ENCODE measurements at places on chromosomes 7 and 10.

- DNase-seq, result no peak
Observed at GRCh38 chr7:157737151-157738065, 400.6 kb downstream of the DNAJB6 start.

DNA sequence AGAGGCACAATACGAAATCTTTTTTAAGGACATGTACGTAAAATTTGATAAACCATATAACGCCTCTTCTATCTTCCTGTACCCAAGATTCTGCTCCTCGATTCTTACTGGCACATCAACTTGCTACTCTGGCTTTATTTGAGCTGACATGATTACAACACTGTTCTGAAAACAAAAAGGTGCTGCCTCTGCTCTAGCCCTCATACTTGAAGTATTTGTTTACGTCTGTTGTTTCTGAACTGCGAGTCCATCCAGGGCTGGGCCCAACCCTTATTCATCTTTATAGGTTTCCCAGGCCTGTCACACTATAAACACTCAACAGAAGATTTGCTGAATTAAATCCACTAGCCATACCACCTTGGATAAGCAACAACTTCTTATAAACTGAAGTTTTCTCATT lies 96.2 kb upstream of the SVIL start:
- no peak for DNase-seq

GRCh38 chr10:11319990-11320602 lies 291.4 kb downstream of the USP6NL start:
- no peak for DNase-seq

GRCh38 chr10:125684581-125684980 lies 1.6 kb upstream of the TEX36 start:
- no peak for DNase-seq

- DNase-seq, result no peak
Observed at GRCh38 chr7:137961200-137962177, 40.4 kb downstream of the CREB3L2 start.

DNA sequence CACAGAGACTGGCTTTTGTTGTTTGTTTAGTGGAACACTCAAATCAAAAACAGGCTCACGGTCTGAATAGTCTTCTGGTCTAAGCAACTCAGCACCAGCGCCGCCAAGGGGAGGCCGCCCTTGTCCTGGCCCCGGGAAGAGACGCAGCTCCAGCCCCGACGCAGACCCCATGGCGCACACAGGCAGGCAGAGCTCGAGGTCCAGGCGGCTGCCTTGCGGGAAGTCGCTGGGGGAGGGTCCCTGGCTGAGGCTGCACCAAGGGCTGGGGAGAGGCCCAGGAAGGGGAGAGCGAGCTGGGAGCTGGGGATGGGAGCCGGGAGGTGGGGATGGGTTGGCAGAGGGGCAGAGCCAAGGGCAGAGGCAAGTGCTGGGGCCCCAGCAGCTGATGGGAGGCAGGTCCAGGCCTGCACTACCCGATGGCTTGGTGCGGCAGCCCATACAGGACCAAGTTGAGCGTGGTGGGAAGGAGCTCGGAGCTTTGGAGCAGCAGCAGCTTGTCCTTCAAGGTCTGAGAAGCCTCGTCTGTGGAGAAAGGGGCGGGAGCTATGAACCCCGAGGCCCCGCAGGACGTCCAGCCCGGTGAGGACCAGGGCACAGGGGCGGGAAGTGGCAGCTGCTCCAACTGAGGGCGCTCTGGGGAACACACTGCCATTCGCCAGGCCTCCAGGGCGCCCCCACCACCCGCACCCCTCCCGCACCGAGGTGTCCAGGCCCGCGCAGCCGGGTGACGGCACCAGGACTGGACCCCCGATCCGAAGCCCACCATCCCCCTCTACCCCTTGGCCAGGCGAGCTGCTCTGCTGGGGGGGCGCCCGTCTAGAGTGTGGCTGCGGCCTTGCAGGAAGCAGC lies 22.7 kb upstream of the NKX6-2 start:
- no peak for DNase-seq

- peak; percentile 38 for DNase-seq
Observed at GRCh38 chr7:155198901-155199845, 98.5 kb upstream of the INSIG1 start.

GRCh38 chr7:157444843-157445135 lies 108.0 kb downstream of the DNAJB6 start:
- no peak for DNase-seq

- DNase-seq, result no peak
Observed at GRCh38 chr7:151679071-151679708, 159.5 kb upstream of the RHEB start.

- no peak for DNase-seq
Observed at GRCh38 chr10:98429320-98430072, 14.5 kb upstream of the PYROXD2 start.

DNA sequence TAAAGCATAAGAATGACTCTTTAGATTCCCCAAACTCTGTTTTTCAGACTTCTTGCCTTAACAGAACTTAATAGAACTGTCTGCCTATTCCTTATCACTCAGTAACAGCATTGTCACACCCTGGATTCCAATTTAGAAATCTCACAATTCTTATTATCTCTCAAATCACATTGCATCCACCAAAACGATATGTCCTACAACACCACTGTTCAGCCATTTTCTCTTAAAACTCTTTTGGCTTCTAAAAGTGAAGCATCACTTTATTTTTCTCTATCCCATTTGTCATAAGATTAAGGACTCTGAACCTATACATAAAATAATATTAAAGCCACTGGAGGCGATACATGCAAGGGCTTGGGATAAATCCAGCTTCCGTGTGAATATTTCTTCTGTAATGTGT lies 1.2 kb upstream of the CPED1 start:
- DNase-seq, result no peak

- no peak for DNase-seq
Observed at GRCh38 chr7:7614018-7614741, 26.4 kb upstream of the UMAD1 start.

DNA sequence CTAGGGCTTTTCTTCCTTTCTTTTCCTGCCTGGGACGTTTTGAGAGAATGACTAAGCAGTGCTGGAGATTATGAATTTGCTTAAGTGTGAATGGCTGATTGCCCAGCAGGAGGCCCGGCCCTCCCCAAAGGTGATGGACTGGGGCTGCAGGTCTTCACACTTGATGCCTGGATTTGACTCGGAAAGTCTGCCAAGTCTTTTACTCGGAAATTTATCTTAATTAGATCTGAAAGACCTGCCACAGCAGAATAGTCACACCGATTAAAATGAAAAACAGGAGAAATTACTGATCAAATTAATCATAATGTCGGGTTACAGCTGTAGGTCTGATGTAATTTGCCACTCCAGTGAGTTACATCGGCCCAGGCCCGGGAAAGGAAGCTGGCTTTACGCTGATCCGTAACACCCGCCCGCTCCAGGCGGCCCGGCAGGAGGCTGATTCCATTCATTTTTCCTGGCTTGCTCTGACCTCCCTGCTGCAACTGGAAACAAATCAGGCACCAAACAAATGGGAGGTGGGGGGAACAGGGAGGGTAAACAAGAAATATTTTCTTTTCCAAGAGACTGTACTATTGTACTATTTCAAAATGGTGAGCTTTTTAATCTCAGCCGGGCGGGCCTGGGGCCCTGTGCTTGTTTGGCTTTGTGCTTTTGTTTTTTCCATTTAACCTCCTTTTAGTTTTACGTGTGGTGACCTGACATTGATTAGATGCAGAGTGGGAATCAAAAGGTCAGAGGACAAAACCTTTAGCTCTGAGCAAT lies 212.4 kb upstream of the YAE1 start:
- no peak for DNase-seq

DNA sequence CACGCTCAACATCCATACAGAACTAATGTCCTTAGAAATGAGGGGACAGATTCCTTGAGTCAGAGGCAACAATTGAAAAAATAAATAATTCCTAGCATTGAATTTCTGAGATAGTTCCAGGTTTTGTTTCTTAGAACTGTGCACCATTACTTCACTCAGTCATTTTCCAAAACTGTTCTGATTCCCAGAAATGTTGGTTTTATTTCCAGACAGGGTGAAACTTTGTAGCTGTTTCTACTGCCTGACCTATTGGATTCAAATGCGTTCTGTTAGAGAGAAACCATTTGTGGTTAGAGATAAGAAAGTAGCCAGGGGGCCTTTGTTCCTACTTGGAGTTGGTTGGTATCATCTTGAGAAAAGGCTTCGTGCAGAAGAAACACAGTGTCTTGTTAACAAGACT lies 8.1 kb upstream of the DEPP1 start:
- DNase-seq, result no peak

- no peak for DNase-seq
Observed at GRCh38 chr7:97104719-97105238, 12.7 kb upstream of the SDHAF3 start.

DNA sequence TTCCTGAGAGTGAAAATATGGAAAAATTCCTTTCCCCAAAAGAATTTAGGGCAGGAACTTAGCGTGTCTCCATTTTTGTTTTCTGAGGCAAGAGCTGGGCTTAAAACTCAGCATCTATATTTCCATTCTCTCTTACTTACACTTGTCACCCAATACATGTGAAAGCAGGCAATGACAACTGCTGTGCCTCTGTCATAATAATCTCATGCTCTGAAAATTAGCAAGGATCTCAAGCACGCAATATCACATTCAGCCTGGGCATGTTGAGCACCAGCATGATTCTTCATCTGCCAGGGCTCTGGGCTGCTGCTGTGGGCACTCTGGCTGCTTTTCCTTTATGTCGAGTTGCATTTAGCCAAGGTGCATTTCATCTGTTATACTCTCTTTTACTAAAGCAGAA lies 255.5 kb downstream of the SNX10 start:
- no peak for DNase-seq

DNA sequence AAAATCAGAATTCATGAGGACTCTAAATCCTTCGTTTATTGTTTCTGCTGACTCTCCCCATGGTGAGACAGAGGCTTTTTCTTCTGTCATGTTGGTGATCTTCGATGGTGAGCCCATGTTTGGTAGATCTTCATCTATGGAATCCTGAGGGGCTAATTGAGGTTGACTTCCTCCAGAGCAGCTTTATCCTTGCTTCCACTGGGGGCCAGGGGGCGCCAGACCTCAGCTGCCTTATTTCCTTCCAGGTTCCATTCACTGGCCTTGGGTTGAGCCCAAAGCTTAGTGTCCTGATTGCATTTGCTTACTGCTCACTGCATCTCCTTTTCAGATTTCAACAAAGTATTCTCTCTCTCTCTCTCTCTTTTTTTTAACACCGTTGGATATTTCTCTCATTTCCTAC lies 80.7 kb downstream of the GCC1 start:
- DNase-seq, result no peak

DNA sequence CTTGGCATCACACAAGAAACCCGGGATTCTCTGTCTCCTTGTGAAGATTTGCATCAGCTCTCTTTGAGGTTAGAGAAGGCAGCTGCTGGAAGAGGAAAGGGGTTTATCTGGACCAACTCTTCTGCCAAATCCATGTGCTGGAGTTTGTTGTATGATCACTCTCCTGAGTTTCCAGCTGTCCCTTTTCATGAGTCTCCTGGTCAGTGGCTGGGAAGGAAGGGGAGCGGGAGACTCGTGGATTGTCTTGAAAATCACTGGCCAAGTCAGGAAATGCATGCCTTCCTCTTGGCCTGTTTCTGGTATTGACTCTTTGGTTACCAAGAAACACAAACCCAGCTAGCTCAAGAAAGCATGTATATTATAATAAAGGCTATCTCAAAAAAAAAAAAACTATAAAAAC lies 38.8 kb downstream of the TACR2 start:
- DNase-seq, result no peak

DNA sequence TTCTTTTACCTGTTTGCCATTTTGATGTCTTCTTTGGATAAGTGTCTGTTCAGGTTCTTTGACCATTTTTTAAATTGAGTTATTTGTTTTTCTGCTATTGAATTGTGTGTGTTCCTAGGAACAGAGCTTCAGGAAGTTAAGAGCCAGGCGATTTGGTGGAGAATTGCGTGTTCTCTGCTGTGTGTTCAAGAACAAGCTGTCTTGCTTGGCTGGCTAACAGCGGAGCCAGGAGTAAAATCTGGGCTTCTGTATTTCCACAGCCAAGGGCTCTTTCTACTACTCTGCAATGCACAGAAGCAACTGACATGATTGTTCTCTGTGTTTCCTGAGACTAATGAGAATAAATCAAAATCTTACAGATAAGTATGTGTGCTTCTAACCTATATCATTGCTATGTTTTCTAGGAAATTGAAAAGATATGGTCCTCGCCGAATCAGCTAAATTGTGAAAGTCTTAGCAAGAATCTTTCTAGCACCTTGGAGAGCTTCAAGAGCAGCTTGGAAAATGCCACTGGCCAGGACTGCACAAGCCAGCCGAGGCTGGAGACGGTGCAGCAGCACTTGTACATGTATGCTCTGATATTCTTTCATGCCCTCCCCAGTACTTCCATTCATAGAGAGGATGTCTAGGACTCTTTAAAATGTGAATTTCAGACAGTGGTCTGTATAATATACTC lies 124.2 kb downstream of the ABCA13 start:
- no peak for DNase-seq

GRCh38 chr10:53754596-53755250 lies 982.1 kb upstream of the MBL2 start:
- DNase-seq, result no peak

- no peak for DNase-seq
Observed at GRCh38 chr10:93788413-93789208, 30.9 kb downstream of the LGI1 start.

GRCh38 chr7:17487343-17487742 lies 188.9 kb downstream of the AHR start:
- DNase-seq, result no peak

DNA sequence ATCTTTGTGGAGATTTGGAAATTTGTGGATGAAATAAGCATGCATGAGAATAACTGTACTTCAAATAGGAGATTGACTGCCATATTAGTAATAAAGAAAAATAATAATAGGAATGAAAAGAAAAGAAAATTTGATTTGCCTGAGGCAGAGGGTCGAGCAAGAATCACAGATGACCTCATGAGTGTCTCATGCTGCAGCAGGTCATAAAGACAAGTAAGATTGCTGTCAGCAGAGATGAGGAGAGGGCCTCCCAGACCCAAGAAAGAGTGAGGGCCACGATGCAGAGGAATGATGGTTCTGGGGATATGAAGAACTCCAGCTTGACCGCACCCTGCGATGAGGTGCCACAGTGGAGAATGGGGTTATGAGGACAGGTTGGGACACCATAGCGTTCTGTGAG lies 39.2 kb downstream of the TOMM7 start:
- DNase-seq, result no peak

DNA sequence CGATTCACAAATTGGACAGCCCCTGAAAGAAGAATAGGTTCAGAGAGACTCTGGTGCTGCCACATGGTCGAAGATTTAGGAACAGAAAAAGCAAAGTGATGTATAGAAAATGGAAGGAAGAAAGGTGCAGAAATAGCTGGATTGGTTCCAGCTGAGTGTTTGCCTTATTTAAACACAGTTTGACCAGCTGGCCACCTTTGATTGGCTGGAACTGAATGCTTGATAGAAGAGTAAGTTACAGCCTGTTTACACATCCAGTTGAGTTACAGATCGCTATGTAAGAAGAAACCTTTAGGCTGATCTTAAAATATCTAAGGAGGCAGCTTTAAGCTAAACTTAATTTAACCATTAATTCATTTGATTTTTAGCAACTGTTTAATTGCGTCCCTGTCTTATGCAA lies 40.3 kb upstream of the KAT6B start:
- peak; percentile 27 for DNase-seq

GRCh38 chr7:33824911-33825459 lies 80.4 kb upstream of the BMPER start:
- no peak for DNase-seq
